Central memory CD8-positive, alpha-beta T cell (primary cell): ENCODE measurements at places on chromosomes 16 and 17.

- no peak for DNase-seq
- no peak overlapping the region for H3K4me3 ChIP-seq
- peaks cover 13% of the 10 kb centered on the region for H3K27me3 ChIP-seq
- H3K27ac ChIP-seq, result no peak overlapping the region
These were observed 110.7 kb upstream of the FAM20A start for GRCh38 chr17:68711858-68712257.

GRCh38 chr17:9938764-9939163 is 33.7 kb upstream of the RCVRN start:
- no peak overlapping the region for H3K4me3 ChIP-seq
- no peaks in the 10 kb centered on the region for H3K27me3 ChIP-seq
- peaks cover 22% of the 10 kb centered on the region for H3K36me3 ChIP-seq
- H3K4me1 ChIP-seq, result no peaks in the 10 kb centered on the region

GRCh38 chr17:74779948-74780400 is 3.8 kb upstream of the NAT9 start:
- H3K4me3 ChIP-seq, result peak overlapping the region; percentile 64
- H3K27ac ChIP-seq, result peak overlapping the region; percentile 73
- H3K36me3 ChIP-seq, result peaks cover 23% of the 10 kb centered on the region
- peaks cover 75% of the 10 kb centered on the region for H3K4me1 ChIP-seq
- no peaks in the 10 kb centered on the region for H3K27me3 ChIP-seq
- peak; percentile 41 for DNase-seq

GRCh38 chr16:17773698-17774101 is 302.9 kb upstream of the XYLT1 start:
- DNase-seq, result no peak
- H3K36me3 ChIP-seq, result no peaks in the 10 kb centered on the region
- no peaks in the 10 kb centered on the region for H3K4me1 ChIP-seq
- H3K27ac ChIP-seq, result no peak overlapping the region
